A549 (cell line): ENCODE measurements at places on chromosomes 2 and 18.
A peak's percentile ranks its signal among the peaks of the same experiment; 100 is the strongest.

DNA sequence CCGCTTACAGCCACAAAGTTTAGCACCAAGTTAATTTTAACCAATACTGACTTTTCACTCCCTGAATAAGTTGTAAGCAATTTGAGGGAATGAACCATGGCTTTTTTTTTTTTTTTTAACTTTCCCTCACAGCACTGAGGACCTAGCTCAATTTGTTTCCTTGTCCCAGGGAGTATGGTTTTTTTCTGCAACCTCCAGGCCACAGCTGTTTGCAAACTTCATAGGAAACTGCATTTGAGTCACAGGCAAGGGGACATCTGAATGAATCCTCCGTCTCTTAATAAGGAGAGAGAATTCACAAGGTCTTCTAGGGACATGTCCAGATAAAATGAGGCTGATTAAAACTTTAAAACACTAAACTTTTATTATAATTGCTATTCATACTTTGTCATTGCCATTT lies 181.5 kb downstream of the GFPT1 start:
- DNase-seq: no peak

DNA sequence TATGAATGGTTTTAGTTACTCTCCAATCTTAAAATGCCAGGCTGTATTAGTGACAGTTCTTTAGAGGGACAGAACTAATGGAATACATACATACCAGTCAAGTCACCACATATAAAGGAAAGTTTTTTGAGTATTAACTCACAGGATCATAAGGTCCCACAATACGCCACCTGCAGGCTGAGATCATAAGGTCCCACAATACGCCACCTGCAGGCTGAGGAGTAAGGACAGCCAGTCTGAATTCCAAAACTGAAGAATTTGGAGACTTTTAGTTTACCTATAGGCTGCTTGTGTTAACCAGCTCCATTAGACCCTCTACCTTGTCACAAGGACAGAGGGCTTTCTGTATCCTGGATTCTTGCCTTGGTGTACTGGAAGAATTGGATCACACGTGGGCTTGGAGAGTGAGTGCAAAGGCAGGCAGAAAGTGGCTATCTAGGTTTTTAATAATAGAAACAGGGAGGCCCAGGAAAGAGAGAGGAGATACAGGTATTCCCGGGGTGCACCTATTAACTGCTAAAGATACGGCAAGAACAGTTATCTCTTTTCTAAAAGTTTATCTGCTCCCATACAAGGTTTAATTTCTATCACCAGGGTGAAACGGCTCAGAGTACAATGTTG lies 234.9 kb upstream of the CYRIA start:
- DNase-seq: peak; percentile 63

DNA sequence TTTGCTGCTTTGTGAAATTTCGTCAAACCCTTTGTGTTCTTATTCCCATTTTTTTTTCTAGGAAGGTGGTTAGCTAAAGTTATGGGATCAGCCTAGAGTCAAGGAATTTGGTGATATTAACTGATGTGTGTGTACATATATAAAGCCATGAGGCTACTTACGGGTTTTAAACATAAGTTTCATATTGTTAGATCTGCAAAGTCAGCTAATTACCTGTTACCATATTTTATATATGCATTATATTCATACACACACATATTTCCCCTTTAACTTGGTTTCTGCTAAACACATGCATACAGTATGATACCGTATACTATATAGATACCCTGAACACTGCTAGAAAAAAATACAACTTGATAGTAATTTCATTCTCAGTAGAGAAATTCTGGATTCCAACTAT lies 241.0 kb downstream of the NYAP2 start:
- DNase-seq: no peak

DNA sequence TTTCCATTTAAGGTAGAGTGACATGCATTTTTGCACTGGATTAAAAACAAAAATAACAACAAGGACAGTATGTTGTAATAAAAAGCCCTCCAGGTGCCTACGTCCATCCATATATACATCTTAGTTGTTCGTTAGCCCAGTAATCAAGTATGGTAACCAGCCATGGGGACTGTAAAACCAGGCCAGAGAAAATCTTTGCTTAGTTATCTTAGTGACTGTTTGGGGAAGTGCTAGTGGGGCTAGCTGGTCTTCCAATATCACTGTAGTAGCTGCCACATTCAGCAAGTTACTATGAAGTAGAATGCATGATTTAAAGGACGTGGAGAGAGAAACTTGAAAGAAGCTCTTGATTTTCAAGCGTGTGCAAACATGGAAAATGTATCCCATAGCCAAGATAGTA lies 95.9 kb upstream of the STON1 start:
- no peak for DNase-seq
